ELF-1 (cell line): ENCODE measurements at places on chromosomes 2 and 18.

GRCh38 chr18:3610813-3611212 is 160.8 kb downstream of the TGIF1 start:
- no peak for DNase-seq

DNA sequence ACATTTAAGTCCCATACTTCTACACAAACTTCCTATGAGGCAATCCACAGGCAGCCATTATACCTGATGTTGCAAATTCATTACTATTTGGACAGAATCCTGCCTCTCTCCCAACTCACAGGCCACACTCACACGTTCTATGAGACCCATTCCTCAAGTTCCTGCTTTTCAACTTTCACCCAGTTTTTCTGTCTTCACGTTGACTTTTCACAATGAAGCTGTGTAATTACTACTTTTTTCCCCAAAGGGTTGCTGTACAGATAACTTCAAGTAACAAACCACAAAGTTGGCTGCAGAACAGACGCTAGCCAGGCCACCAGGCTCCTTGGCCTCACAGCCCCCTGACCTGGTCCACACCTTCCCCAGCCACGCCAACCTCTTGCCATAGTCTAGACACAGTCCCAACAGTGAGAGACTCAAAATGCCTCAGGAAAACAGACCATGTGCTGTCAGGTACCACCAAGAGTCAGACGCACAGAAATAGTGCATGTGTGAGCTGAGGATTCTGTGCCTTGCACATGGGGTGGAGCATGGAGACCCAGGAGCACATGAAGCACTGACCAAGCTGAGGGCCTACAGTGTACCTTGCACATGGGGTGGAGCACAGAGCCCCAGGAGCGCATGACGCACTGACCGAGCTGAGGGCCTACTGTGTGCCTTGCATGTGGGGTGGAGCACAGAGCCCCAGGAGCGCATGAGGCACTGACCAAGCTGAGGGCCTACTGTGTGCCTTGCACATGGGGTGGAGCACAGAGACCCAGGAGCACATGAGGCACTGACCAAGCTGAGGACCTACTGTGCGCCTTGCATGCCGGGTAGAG is 61.0 kb downstream of the EIPR1 start:
- no peak for DNase-seq

- DNase-seq, result no peak
Observed at GRCh38 chr18:50281972-50282520, 723 bp upstream of the MBD1 start.

DNA sequence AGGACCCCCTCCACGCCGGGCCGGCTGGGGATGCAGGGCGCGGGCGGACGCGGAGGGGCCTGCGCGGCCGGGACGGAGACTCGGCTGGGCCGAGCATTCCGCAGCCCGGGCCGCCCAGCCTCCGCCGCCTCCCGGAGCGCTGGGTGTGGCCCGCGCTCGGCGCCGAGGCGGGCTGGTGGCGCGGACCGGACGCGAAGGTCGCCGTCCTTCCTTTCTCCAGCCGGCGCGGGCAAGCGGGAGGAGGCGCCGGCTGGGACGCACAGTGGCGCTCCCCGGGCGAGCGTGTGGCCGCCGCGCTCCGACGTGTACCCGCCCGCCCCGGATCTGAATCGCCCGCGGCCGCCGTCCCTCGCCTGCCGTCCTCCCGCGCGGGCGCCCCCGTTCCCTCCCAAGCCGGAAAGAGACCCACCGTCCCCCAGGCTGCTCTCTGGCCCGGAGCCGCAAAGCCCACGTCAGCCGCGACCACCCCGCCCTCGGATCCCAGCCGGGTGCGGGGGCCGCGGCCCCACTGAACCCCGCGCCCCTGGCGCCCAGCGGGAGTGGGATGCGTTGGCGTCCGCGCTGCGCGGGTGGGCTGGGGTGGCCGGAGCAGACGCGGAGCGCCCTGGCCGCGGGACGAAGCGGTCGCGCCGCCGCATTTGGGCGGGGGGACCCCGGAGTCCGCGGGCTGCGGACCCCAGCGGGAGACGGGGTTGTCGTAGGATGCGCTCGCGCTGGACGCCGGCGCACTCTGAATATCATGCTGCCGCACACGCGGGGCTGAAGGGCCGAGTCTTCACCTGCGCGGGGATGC is 634 bp downstream of the SPATS2L start:
- peak; percentile 27 for DNase-seq

- DNase-seq, result peak; percentile 52
Observed at GRCh38 chr2:233857511-233858141, 3.3 kb upstream of the HJURP start.

- DNase-seq, result no peak
Observed at GRCh38 chr18:7488571-7488970, 78.5 kb upstream of the PTPRM start.

- no peak for DNase-seq
Observed at GRCh38 chr2:105144152-105144940, 97.2 kb upstream of the GPR45 start.

- DNase-seq, result no peak
Observed at GRCh38 chr2:102652126-102652525, 32.8 kb downstream of the SLC9A2 start.

DNA sequence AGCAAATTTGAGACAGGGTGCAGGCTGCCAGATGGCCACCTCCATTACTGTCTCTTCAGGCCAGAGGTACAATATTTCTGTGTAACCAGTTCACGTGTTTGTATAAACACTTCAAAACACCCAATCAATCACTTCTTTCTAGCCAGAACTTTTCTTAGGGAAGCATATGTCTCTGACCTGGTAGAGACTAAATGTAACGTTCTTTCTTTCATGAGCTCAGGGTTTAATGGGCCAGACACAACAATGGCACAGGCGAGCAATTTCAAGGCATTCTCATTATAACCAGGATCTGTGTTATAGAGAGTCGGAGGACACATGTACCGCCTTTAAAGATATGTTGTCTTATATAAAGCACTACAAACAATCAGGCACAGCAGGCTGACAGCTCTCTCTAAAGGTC is 1846.4 kb upstream of the PIK3C3 start:
- no peak for DNase-seq

- DNase-seq, result no peak
Observed at GRCh38 chr2:198546122-198546521, 741.7 kb downstream of the PLCL1 start.

- no peak for DNase-seq
Observed at GRCh38 chr2:120210270-120210693, 12.9 kb downstream of the TMEM185B start.

GRCh38 chr18:35118641-35119040 is 77.4 kb downstream of the MAPRE2 start:
- DNase-seq, result no peak

DNA sequence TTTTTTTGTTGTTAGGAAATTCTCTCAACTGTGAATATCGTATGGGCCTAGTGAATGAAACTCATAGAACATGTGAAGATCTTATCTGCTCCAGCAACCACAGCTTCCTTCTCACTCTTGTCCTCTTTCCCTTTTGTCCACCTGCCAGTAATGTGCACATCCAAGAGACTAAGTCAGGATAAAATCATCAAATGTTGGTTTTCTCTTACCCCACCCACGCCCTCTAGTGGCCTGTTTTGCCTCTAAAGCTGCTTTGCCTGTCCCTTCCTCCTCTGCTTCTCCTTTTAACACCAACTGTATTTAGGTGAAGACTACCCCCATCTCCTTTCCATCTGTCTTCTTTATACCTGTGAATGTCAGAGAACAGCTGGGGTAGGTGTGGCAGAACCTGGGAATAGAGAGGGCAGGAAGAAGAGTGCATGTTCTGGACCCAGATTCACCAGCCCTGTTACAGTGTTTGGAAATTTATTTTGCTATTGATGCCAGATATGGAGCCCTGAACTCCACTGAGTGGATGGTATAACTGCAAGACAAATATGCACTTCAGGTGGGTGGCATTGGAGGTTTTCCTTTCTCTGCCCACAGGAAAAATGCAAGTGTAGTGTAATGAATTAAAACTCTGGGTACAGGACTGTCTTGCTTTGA is 8.4 kb upstream of the MGAT5 start:
- DNase-seq, result peak; percentile 74

- no peak for DNase-seq
Observed at GRCh38 chr18:79819064-79819967, 21.6 kb downstream of the KCNG2 start.

GRCh38 chr2:86045541-86045940 is 60.1 kb downstream of the POLR1A start:
- no peak for DNase-seq
